IMR-90 (cell line): ENCODE measurements at places on chromosomes 3 and 15.

DNA sequence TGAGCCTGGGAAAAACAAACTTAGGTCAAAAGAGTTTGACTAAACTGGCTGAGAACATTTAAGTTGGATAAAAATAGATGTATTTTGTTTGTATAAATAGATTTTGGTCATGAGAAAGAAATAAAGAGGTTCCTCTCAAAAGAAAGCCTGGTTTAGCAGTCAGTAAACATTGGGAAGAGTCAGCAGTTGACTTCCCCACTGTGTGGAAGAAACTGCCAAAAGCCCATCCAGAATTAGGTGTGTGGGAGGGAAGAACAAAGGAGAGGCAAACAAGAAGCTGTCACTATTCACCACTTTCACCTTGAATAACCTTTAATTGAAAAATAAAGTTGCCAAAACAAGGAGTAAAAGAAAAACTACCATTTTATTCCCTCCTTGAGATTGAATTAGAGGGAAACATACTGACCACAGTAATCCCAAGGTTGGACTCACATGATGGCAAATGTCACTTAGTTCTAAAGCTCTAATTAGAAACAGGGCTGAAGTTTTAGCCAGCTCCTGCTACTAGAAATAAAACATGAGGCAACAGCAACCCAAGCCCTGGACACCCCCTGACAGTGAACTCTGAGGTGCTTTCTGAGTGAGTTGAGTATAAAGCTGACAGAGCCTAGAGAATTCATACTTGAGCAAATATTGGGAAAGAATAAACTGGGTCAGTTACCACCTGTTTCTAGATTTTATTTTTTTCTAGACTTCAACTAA lies 139.3 kb downstream of the SERPINI1 start:
- DNase-seq: no peak

GRCh38 chr3:61417352-61417751 lies 144.0 kb upstream of the PTPRG start:
- no peak for DNase-seq

GRCh38 chr15:58490086-58490887 lies 58.5 kb downstream of the LIPC start:
- no peak for DNase-seq

DNA sequence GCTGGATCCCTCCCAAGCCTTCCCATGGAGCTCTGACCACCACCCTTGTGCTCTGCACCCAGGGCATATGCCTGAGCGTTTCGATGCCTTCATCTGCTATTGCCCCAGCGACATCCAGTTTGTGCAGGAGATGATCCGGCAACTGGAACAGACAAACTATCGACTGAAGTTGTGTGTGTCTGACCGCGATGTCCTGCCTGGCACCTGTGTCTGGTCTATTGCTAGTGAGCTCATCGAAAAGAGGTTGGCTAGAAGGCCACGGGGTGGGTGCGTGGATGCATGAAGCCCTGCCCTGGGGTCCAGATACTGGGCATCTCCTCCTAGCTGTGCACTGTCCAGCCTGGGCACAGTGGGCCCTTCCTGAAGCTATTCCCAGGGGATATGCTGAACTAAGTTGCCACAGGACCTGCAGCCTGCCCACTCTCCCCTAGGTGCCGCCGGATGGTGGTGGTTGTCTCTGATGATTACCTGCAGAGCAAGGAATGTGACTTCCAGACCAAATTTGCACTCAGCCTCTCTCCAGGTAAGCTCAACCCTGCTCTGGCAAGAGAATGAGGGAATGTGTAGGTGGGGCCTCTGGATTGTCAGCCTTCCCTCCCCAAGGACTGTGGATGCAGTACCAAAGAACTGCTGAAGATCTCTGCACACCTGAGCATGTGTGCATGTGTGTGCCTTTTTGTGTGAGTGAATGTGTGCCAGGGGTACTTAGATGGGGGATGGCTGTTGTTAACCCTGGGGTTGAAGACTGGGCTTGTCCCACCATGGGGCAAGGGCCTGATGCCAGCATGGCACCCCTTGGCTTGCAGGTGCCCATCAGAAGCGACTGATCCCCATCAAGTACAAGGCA lies 2.1 kb downstream of the MYD88 start:
- DNase-seq: no peak

DNA sequence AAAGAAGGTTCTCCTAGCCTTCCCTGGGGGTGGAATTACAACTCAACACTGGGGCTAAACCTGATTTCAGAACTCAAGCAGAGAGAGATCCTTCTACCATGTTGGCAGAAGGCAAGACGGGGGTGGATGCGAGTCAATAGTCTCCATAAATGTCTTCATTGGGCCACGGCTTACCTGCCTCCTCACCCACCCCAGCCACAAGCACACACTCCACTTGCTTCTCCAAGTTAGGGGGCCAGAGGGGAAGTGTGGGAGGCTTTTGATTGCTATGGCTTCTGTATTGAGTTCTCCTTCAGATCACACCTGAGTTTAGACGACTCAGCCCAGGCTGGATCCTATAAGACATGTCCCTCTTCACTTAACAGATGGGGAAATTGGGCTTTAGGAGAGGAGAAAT lies 178.9 kb downstream of the UACA start:
- no peak for DNase-seq

DNA sequence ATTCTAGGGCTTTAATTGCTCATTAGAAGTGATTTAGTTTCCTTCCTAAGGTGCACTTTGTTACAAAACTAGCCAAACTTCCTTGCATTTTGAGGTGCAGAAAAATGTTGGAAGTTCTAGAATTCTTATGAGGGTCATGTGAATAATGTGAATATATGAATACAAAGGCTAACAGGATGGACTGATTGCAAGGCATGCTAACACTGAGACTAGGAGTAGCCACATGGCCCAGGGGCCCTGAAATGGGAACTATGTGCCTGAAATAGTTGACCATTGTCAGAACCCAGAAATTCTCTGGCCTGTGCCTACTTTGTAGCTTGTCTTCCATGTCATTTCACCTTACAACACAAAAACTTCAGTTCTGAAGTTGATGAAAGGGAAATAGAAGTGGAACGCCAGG lies 10.8 kb downstream of the ASB7 start:
- DNase-seq: no peak

GRCh38 chr3:185356499-185356898 lies 6.4 kb upstream of the MAP3K13 start:
- DNase-seq: no peak

DNA sequence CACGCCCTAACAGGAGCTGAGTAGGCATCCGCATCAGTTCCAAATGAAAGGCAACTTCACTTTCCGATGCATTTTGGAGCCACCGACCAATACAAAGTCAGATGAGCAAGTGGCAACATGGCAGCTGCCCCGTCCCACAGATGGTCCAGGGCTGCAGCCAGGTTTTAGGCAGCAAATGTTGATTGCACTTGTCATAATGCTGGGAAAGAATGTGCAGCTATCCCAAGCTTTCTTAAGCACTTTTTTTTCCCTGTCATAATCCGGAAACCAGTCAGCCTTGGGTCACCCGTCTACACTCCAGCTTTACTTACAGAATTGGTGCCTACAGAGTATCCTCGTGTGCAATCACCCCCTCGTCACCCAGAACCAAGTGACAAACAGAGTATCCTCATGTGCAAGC lies 147.7 kb downstream of the CHSY1 start:
- DNase-seq: no peak
